ENCODE measurements at places on chromosomes 12 and 14.

GRCh38 chr12:26058308-26058707 is 66.5 kb downstream of the BHLHE41 start:
- no peak for DNase-seq

GRCh38 chr14:22656945-22657731 is 13.0 kb upstream of the OR6J1 start:
- DNase-seq: no peak

DNA sequence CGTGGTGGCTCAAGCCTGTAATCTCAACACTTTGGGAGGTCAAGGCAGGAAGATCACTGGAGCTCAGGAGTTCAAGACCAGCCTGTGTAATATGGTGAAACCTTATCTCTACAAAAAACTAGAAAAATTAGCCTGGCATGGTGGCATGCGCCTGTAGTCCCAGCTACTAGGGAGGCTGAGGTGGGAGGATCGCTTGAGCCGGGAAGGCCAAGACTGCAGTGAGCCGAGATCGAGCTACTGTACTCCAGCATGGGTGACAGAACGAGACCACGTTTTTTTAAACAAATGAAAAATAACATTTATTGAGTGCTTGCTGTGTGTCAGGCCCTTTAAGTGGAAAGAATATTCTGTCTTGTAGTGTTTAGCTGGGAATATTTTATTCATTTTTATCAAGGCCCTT is 26.6 kb upstream of the CLMN start:
- no peak for DNase-seq

DNA sequence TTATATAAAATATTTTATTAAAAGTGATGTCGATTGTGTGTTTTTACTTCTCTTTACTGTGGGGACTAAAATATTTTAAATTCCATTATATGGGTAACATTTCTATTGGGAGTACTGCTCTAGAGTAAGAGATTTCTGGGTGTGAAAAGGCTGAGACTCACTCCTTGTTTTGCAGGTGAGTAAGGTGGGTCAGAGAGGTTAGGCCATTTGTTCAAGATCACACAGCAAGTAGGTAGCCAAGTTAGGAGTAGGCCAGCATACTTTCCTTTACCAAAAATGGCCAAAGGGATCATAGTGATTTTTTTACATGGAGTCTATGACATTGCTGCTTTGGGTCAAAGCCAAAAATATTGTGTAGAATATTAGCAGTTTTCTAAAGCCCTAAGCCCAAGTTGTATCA is 138.0 kb downstream of the ETV6 start:
- DNase-seq: no peak

GRCh38 chr14:75476274-75476995 is 45.8 kb upstream of the BATF start:
- peak; percentile 44 for DNase-seq

All from globus pallidus (tissue), 1 donor.